ENCODE measurements at places on chromosomes 6 and 20.

GRCh38 chr6:67875877-67876383 is 759.2 kb upstream of the ADGRB3 start:
- no peak for DNase-seq

- DNase-seq: no peak
These were observed 12.0 kb downstream of the AARS2 start for GRCh38 chr6:44301106-44301505.

DNA sequence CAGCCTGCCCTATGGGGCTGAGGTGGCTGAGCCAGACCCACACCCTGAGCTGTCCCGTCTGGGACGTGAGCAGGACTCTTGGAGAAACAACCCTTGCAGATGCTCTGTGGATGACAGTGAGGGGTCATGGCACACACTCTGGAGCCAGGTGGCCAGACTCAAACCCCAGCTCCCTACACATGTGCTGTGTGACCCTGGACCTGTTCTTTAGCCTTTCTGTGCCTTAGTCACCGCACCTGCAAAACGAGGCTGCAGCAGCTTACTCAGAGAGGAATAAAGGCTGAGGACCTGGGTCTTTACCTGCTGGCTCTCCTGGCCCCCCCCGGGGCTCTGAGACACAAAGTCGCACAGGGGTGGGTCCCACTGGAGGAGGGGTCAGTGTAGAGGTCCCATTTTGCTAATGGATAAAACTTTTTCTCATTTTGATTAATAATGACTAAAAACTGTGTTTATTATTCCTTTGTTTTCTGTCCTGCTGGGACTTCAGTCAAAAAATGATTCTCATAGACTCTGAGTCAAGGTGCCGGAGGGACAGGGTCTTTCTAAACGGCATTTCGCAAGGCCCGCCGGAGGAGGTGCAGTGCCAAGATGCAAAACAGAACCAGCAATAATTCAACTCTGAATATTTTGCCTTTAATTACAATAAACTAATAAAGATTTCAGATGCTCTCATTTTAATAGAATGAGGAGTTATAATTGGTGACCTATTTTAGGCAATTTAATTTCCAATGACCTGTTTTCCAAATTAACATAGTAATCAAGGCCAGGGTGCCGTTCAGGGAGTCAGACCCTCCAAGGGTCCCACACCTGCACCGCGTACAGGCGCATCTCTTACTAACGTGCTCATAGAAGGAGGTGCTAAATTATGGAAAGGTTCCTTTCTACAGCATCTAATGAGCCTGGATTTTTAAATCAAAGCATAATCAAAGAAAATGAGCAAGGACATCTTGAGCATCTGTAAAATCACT is 62.4 kb downstream of the YTHDF1 start:
- no peak for DNase-seq

- DNase-seq: no peak
These were observed 74.0 kb upstream of the PIM1 start for GRCh38 chr6:37095997-37096396.

DNA sequence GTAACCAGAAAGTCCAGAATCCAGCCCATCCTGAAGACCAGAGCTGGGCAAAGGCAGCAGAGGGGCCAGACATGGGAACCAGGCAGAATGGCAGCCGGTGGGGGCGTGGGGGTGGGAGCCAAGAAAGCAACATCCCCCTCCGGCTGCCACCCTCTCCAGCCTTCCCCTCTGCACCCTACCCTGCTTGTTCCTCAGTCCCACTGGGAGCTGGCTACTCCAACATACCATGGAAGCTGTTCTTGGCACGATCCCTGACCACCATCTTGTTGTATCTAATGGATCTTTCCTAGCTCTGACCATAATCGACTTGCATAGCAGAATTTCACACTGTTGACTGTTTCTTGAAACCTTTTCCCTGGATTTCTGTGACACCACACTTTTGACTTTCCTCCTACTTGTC is 30.2 kb downstream of the ADA start:
- DNase-seq: no peak

DNA sequence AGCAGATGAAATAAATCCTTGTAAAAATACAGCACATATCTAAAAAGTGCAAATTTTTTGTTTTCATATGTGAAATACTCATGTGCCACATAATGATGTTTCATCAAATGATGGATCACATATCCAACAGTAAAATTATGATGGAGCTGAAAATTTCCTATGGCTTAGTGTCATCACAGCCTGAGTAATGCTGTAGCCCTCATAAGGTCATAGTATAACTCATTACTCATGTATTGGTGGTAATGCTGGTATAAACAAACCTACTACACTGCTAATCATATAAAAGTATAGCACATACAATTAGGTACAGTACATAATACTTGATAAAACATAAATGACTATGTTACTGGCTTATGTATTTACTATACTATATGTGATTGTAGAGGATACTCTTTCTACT is 12.9 kb downstream of the TSPYL1 start:
- DNase-seq: no peak

- no peak for DNase-seq
These were observed 251.0 kb downstream of the KHDC1L start for GRCh38 chr6:72974276-72974675.

Data from stimulated activated CD4-positive, alpha-beta T cell treated with anti-CD3 and anti-CD28 coated beads, Interleukin-15, amount 100 ng/mL, for 1 hour (primary cell).